ENCODE measurements at places on chromosomes 2 and 18. TPM values are rescaled to one million over a fixed set of nuclear protein-coding genes. Genes with fewer than 3 reads are reported as not detected.

Gene GTF2A1L
- polyA plus RNA-seq: 0.04 TPM

Gene SERPINB2
- polyA plus RNA-seq: 96.4 TPM

Gene GEN1
- 4.5 TPM for polyA plus RNA-seq

Gene ZC3H8
- polyA plus RNA-seq: 9.0 TPM

Gene GKN2
- not detected for polyA plus RNA-seq

Gene LRP2
- not detected for polyA plus RNA-seq

Gene SLC30A3
- 0.04 TPM for polyA plus RNA-seq
